ENCODE measurements at places on chromosomes 1 and 21. TPM values are rescaled to one million over a fixed set of nuclear protein-coding genes. Genes with fewer than 3 reads are reported as not detected.
A peak's percentile ranks its signal among the peaks of the same experiment; 100 is the strongest.

OR2M7 gene
- total RNA-seq = not detected

- DNase-seq = no peak
Measured at GRCh38 chr1:54500107-54500431, 48.0 kb upstream of the ACOT11 start.

COL8A2 gene
- 24.4 TPM for total RNA-seq

- peak; percentile 48 for DNase-seq
Measured at GRCh38 chr1:186605762-186606350, 74.4 kb downstream of the PTGS2 start.

DNA sequence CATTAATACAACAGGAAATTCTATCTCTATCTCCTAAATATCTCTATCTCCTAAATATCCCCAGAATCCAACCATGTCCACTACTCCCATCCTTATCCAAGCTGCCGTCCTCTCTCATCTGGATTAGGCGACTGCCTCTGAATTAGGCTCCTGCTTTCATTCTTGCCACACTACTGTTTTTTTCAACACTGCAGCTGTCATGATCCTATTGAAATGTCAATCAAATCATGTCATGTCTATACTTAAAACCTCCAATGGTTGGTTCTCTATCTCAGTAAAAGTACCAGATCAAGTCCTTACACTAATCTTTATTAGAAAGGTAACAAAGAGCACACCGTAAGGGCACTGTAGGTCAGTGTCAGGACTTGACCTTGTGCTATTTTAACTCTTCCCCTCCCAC, 82.0 kb upstream of the NFIA start:
- no peak for DNase-seq

ZYG11A gene
- not detected for total RNA-seq

DNA sequence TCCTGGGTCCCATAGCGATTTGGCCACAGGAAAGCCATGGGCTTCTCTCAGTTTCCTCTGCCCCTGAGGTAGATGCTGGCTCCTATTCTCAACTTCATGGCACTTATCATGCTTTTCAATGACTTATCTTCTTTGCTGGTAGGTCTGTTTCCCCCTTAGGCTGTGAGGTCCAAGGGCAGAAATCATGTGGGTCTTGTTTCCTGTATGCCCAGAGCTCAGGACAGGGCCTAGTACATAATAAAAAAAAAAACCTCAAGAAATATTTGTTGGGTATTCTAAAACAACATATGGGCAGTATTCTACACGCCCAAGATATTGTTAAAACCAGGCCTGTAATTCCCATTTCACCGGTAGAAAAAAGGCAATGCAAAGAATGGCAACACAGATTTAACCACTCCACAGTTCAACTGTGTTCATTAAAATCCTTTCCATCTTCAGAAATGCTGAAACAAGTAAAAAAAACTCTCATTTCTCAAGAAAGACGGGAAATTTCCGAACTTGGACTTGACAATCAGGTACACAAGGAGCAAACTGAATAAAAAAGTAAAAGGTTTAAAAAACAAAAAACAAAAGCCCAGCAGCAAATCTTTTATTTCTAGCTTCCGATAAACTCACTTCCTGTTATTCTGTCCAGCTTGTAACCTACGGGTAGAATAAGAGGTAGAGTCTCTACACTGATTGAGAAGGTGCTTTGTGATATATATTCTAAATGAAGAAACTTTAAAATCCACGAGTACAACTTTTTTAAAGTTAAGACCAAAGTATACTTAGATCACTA, 6.3 kb upstream of the TDRD10 start:
- no peak for DNase-seq

GRCh38 chr21:24424776-24425175, 1182.5 kb downstream of the MRPL39 start:
- DNase-seq = no peak

DNA sequence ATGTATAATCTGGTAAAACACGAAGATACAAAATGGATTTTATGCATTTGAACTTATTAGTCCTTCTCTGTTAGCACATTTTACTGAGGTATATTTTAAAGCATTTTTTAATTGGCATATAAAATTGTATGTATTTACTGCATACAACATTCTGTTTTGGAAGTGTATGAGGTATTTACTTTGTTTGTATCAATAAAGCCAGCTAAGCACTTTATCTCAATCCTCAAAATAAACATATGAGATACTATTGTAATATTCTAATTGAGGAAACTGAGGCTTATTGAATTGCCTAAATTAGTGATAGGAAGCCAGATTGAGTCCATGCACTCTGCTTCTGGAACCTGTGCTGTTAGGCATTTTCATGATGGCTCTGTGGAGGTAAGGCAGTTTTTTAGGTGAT, 65.6 kb downstream of the MTR start:
- DNase-seq = no peak

AGT gene
- 0.86 TPM for total RNA-seq

DNA sequence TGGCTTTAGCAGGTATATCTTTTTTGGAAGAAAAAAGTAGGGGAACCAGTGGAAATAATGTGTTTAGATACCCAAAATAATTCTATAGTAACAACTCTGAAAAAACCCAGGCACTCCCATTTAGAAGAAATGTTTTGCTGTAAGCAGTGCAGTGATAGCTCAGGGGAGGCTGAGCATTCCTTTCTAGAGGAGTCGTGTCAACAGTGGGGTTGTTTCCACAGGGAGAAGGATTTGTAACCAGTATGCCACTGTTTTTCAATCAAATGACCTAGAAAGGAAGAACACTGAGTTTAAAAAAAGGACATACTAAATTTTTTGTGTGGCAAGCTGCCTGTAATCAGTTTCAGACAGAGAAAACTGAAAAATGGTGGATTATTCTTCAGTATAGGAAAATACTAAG, 2.4 kb downstream of the PGD start:
- no peak for DNase-seq

DNA sequence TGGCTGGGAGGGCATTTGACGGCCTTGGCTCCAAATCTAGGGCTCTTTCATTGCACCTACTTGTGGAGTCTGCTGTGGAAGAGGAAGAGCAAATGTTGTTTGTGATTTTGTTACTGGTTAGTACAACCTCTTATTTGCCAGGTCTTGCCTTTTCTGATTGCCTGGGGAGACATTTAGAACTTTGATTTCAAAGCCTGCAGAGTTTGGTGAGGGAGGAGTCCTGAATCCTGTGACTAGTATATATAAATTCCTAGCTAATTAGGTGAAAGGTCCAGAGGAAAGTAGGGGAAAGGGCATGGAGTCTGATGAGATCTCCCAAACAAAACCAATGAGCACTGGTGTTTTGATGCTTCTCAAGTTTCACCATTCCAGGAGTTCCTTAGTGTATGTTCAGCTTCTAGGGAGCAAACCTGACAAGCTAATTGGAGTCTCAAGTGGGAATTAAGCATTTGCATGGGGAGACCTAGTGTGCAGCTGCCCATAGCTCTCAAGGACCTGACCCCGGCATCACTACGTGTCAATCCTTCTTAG, 5.1 kb upstream of the HMGCS2 start:
- no peak for DNase-seq

GNAT2 gene
- total RNA-seq = not detected

PLA2G2F gene
- not detected for total RNA-seq

KRTAP12-2 gene
- not detected for total RNA-seq

DNA sequence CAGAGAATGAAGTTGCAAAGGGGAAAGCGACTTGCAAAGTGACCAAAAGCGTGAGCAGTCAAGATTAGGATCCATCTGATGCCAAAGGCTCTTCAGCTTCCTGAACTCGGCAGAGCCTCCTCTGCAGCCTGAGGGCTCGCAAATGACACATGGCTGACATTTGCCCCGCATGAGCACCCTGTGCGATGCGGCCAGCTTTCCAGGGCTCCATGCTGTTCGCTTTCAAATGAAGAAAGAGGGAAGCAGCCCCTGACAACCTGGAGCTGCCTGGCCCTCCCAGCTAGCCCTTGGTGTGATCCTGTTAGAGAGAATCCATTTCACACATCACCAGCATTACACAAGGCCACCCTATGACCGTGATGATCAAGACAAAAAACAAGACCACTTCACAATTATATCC, 20.2 kb upstream of the FAM131C start:
- DNase-seq = no peak

GRCh38 chr1:182756423-182756822, 33.1 kb upstream of the NPL start:
- no peak for DNase-seq

- DNase-seq = no peak
Measured at GRCh38 chr1:214989341-214989740, 93.2 kb upstream of the KCNK2 start.

- DNase-seq = no peak
Measured at GRCh38 chr1:202965422-202965821, 1.6 kb downstream of the CYB5R1 start.

LCE3B gene
- total RNA-seq = not detected

GRCh38 chr1:176199707-176200106, 7.4 kb downstream of the COP1 start:
- no peak for DNase-seq

DNA sequence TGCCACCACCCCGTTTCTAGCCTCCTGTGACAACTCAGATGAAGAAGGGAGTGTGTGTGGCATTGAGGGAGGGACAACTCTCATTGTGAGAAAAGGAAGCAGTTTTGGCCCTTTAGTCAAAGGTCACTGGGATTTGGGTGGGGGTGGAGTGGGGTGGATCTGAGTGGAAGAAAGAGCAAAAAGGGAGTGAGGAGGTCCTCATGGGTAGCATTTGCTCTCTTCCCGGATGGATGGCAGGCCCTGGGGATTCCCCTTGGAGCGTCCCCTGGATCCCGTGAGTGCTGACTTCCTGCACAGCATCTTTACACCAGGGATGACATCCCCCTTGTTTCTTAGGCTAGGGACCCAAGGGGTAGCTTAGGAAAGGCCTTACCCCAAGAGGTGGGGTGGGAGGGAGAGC, 460 bp downstream of the SERPINC1 start:
- DNase-seq = no peak

GRCh38 chr1:238018214-238018613, 127.5 kb upstream of the ZP4 start:
- DNase-seq = no peak

DNA sequence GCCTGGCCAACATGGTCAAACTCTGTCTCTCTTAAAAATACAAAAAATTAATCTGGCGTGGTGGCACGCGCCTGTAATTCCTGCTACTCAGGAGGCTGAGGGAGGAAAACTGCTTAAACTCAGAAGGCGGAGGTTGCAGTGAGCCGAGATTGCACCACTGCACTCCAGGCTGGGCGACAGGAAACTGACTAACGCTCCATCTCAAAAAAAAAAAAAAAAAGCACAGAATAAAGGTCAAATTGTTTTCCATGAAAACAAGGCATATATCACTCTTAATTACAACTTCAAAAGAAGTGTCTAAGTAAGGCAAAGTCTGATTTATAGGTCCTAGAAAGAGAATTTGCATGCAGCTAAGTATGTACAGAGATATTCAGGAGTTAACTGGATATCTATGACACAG, 25.6 kb downstream of the EYA3 start:
- no peak for DNase-seq

- DNase-seq = peak; percentile 55
Measured at GRCh38 chr1:155392898-155393411, 72.3 kb downstream of the RUSC1 start.

DNA sequence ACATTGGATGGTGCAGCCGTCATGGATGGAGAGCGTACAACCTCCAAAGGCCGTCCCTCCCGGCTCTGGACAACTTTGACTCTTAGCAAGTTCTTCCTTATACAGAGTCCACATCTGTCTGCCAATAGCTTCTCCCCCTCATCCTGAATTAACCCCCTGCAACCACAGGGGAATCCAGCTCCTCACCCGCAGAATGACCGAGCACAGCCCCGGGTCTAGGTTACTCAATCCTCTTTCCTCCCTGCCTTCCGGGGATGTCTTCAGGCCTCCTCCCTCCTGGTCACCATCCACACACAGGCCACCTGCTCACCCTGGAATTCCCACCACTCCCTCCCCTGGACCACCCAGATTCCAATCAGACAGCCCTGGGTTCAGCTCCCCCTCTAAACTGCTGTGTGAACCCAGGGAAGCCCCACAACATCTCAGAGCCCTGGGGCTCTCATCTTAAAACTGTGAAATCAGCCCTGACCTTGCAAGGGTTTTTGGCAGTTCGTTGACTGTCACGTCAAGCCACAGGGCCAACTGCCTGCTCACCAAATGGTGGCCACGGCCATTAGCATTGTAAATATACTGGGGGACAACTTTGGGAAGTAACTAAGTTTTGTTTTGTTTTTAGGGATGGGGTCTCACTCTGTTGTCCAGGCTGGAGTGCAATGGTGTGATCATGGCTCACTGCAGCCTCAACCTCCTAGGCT, 54.2 kb downstream of the HSPG2 start:
- DNase-seq = no peak

DNA sequence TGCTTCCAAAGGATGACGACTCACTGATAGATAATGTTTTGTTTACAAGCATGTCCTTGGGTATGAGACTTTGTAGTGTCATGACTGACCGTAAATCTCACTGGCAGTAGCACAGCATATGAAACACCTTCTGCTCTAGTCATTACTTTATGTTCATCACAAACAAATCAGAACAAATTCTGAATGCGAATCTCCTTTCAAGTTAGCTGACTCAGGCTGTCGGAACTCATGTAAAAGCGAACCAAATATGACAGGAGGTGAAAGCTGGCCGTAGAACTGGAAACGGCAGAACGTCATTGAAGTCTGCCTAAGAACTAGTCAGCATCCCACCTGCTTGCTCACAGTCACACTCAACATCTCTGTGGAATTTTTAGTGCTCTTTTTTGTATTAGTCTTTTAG, 143.9 kb downstream of the RGS7 start:
- no peak for DNase-seq

- DNase-seq = no peak
Measured at GRCh38 chr1:199859491-199859933, 168.0 kb upstream of the NR5A2 start.

DNA sequence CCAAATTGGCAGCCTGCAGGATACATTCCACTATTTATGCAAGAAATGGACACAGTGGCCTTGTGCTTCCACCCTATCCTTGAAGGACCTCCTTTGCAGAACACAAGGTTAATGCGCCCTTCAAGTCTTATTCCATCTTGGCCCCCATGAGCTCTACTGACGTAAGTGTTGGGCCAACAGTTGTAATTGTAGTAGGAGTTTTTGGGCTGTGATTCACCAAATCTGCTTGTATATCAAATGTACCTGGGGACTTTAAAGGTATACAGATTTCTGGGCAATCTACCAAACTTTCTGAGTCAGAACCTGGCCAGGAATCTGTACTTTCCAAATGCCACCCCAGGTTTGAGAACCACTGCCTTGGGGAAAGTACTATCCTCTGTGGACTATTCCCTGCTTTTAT, 100.9 kb upstream of the MARK1 start:
- DNase-seq = no peak

ST6GALNAC3 gene
- total RNA-seq = 8.8 TPM

SPATA1 gene
- total RNA-seq = 2.5 TPM

- no peak for DNase-seq
Measured at GRCh38 chr21:46082713-46082962, 15.3 kb upstream of the COL6A2 start.

- no peak for DNase-seq
Measured at GRCh38 chr1:16958475-16958874, 21.9 kb downstream of the MFAP2 start.

DNA sequence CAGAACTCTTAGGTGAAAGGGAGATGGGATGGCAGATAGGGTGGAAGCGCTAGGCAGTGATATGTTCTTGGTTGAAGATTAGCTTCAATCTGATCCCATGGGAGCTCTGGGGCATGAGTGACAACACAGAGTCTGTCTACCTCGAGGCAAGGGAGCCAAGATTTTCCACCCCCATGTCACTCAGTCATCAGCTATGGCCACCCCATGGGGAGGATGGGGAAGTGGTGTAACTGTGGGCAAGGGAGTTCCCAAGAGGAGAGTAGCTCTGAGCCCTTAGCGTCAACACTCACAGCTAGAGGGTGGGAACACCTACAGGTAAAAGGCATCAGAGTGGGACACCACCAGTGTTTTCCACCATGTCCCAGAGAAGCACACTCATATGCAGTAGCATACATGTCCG, 30.3 kb upstream of the C1QA start:
- DNase-seq = no peak

GRCh38 chr1:41678111-41678878, 193.8 kb upstream of the EDN2 start:
- no peak for DNase-seq

Measured in lower lobe of right lung (tissue), 2 donors.